ENCODE measurements at places on chromosomes 16 and 17.

DNA sequence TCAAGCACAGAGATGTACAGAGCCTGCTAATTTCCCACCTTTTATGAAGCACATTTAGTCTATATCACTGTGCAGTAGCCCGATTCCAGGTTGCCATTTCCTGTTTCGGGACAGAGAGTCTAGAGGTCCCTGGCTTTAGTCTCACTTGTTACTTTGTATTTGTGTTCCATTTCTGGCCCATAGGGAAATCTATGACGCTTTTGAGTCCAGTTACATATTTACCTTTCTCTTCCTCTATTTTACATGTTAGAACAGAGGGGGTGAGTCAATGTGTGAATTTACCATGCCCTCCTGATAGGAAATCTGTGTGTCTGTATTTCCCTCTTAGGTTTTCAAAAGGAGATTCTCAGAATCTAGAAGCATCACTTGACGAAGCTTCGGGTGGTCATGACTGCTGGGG lies 227.1 kb upstream of the ZFHX3 start:
- DNase-seq, result no peak

GRCh38 chr17:325270-326009 lies 27.2 kb downstream of the RPH3AL start:
- DNase-seq, result no peak

DNA sequence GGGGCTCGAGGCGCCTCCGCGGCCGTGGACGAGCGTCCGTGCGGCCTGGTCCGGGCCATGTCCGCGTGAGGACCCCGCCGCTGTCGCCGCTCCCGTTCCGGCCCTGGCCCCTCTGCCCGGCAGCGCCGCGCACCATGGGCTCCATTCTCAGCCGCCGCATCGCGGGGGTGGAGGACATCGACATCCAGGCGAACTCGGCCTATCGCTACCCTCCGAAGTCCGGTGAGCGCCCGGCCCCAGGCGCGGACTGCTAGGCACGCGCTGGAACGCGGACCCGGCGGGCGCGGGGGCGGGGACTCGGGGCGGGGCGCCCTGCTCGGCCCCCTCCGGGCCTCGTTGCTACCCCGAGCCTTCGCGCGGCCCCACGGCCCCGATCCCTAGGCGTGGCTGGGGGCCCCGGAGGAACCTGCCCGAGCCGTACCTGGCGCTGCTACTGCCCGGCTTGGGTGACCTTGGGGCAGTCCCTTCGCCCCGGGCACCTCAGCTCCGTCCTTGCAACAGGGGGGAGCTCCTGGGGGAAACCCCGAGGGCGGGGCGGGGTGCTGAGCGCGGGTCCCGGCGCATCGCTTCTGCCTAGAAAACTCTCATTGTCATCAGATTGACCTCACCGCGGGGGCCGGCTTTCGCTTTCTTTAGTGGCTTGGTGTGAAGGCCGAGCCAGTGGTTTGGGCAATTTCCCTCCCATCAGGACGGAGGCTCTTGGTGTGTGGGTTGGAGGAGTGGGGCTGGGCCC lies 367 bp downstream of the MGRN1 start:
- DNase-seq, result peak; percentile 73

DNA sequence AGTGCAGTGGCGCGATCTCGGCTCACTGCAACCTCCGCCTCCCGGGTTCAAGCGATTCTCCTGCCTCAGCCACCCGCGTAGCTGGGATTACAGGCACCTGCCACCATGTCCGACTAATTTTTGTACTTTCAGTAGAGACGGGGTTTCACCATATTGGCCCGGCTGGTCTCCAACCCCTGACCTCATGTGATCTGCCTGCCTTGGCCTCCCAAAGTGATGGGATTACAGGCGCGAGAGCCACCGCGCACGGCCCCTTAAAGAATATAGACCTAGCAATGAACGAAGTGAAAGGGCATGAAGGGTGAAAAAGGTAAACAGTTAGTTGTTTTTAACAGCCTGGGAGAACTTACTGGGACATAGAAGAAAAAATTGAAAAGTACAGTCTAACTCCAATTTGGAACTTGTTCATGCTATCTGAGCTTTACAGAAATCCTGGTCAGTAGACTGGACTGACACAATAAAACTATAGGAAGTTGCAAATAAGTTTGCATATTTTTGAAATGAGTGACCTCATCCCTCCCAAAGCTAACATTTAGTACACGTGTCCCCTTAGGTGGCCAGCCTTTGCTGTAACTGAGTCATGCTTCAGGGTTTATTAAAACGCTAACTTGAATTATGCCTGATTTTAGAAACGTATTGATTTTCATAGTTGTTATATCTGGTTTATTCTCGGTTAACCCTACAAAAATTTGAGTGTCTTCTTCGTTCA lies 1.8 kb downstream of the COG1 start:
- no peak for DNase-seq

DNA sequence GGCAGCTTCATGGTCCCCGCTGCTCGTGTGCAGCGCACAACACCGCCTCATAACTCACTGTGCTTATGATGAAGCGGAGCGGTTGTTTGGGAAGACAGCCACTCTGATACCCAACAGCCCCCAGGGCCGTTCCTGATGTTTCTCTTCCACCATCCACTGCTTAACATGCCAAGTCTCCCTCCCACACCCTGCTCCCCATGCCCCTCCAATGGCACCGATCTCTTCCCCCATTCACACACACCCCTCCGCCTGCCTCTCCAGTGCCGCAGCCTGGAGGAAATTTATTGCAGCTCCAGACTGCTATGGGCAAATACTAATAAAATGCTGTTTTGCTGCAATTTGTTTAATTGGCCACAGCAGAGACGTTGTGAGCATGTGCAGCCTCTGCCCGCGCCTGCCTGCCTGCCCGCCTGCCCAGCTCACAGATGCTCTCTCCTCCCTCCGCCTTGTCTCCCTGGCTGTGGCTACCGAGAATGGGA lies 80.3 kb upstream of the LHX1 start:
- no peak for DNase-seq

DNA sequence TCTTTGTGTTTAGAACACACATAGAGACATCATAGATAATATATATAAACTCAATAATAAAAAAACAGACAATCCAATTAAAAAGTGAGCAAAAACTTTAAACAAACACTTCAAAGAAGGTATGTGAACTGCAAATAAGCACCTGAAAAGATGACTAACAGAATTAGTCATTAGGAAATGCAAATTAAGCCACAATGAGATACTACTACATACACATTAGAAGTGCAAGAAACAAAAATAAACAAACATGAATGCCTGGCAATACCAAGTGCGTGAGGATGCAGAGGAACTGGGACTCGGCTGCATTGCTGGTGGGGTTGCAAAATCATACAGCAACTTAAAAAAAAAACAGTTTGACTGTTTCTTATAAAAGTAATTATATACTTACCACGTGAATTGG lies 799.0 kb downstream of the KCNJ2 start:
- DNase-seq, result no peak

DNA sequence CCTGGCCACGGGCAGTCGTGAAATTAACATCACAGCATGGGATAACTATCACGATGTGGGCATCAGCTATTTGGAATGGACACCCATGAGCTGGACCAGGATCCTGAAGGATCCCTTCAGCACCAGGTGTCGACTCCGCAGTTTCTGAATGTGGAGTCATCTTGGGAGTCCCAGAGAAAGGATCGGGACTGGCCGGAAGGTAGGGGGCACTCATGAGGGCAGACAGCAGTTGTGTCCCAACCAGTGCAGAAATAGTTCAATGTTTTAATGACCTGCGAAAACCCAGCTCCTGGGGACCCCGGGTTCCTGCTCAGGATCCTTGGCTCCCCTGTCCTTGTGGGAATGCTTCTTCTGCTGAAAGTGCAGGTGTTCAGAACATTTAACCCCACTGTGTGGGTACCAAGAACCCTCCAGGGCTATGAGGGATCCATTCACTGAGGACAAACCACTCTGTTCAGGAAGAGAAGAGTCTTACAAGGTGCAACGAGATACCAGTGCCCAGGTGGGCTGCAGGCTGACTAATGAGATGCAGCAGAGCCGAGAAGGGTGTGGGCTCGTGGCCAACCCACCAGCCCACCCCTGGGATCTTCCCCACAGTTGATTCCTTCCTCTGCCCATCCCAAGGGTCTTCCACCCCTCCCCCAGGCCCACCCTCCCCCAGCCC lies 154.8 kb downstream of the SALL1 start:
- DNase-seq, result no peak

GRCh38 chr17:40341808-40342503 lies 22.6 kb downstream of the GJD3 start:
- DNase-seq, result no peak

DNA sequence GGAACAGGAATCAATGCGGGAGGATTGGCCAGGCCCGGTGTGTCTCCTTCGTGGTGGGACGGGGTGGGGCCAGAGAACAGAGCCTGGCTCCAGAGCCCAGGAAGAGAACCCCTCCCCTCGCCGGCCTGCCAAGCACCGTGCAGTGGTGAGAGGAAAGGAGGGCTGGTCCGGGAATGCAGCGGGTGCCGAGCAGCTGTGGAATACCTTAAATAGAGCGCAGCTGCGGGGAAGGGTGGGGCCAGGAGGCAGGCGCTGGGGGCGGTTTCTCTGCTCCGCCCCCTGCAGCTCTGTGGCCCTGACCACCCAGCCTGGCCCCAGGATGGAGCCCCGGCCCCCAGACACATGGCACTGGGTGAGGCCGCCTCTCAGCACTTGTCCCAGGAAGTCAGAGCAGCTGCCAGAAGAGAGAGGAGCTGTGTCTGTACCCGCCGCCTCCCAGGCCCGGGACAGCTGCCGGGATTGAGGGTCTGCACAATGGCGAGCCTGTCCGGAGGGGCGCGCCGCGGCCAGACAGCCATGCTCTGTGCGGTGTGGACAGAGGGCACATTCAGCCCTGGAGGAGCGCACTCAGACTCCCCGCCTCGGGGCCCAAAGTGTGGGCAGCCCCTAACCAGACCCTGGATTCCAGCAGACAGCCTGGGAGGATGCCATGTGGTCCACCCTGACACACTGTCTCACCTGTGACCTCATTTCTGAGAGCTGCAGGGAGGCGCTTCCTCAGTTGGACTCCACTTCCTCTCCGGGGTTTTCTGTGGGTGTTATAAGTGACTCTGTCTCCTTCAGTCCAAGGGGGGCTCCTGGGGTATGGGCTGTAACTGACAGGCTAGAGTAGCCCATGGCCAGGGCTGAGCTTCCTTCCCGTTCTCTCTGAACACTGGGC lies 268.8 kb downstream of the SEC14L1 start:
- DNase-seq, result no peak

DNA sequence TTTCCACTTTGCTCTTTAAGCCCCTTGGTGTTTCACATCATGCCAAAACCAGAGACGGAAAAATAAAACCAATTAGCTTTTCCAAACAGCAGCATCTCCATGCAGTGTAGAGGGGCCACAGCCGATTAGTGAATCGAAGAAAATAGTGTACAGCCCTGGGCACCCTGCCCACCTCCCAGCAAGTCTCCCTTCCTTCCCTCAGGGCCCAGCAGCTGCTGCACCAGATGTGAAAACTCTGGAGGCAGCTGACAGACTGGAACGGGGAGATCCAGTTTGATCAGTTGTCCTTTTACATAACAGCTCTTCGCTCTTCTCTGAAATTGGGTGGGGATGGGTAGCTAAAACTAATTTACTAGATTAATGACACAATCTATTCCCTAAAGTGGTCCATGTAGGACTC lies 19.3 kb downstream of the TMEM11 start:
- no peak for DNase-seq

DNA sequence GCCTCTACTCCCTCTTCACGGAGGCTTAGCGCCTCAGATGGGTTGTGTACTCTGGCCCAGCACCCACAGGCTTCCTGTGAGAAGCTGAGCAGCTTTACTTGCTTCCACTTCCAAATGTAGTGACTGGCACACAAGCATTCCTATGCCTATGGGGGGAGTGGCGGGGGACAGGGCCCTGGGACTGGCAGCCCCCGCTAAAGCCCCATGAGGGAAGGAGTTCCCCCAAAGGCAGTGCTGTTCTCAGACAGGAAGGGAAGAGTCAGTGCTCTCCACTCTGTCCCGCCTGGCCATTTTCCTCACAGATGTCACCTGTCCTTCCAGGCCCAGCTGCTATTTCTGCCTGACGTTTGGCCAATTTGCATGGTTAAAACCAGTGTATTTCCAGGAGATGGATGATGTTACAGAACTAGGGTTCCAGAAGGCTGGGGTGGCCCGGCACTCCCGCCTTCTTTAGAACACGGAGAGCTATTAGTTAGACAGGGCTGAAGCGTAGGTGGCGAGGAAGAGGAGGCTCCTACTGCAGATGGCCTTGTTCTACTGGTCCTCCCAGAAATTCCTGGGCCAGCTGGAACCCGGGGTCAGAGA lies 83.9 kb upstream of the FBXO47 start:
- no peak for DNase-seq

DNA sequence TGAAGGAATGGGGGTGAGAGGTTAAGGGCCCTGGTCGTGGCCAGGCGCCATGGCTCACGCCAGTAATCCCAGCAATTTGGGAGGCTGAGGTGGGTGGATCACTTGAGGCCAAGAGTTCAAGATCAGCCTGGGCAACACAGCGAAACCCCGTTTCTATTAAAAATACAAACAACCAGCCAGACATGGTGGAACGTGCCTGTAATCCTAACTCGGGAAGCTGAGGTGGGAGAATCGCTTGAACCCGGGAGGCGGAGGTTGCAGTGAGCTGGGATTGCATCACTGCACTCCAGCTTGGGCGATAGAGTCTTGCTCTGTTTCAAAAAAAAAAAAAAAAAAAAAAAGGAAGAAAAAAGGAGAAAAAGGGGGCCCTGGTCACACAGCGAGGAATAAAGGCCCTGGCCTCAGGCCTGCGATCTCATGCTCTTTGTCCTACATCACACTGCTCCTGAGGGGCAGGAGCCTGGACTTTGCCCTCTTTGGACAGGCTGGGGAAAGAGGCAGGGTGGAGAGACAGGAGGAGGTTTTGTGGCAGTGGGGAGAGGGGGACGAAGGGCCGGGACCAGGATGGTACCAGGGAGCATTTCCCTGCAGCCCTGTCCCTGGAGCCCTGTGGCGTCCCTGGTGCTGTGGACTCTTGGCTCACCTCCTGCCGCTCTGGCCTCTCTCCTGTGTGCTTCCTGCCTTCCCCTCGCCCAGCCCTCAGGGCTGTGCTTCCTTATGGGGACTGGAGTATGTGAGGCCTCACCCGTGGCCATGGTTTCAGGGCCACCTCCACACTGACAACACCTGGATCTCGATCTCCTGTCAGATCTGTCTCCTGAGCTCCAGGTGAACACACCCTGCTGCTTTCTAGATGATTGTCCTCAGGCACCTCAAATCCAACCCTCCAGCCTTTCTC lies 19.7 kb upstream of the SLC25A19 start:
- no peak for DNase-seq

DNA sequence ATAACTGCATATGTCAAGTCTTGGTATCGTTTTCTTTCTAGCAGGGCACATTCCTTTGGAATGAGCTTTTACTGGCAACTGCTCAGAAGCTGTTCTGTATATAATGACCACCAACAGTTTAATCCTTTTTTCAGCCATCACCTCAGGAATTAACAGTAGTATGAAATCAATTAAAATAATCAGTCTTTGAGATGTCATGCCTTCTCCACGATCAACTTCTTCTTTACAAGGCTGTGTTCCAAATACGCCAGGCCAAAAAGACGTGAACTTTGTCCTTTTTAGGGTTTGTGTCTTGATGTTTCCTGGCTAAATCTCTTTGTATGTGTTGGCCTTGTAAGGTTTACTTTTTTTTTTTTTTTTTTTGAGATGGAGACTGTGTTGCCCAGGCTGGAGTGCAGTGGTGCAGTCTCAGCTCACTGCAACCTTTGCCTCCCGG lies 54.9 kb downstream of the ABCC1 start:
- no peak for DNase-seq

- DNase-seq, result no peak
These were observed 37.2 kb downstream of the MAP2K6 start for GRCh38 chr17:69451416-69452394.
